ENCODE measurements at places on chromosomes 5 and 9. TPM values are rescaled to one million over a fixed set of nuclear protein-coding genes. Genes with fewer than 3 reads are reported as not detected.

The ZDHHC11B gene
- total RNA-seq, result 14.5 TPM

DNA sequence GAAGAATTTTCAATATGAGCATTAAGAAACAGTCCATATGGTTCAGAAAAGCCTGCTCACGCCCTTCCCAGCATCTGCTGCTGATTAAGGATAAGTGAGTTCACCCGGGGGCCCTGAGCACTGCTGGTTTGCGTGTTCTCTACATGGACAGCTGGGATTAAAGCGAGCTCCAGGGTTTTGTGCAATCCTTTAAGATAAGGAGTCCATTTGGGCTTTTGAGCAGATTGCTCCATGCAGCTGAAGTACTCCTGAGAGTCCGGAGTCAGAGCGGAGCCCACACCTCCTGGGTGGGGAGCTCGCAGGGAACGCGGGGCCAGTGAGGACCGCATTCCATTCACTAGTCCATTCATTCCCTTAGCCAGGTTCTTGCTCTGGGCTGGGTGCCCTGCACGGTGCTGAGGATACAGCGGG lies 149.3 kb upstream of the COL5A1 start:
- peak; percentile 68 for DNase-seq

DNA sequence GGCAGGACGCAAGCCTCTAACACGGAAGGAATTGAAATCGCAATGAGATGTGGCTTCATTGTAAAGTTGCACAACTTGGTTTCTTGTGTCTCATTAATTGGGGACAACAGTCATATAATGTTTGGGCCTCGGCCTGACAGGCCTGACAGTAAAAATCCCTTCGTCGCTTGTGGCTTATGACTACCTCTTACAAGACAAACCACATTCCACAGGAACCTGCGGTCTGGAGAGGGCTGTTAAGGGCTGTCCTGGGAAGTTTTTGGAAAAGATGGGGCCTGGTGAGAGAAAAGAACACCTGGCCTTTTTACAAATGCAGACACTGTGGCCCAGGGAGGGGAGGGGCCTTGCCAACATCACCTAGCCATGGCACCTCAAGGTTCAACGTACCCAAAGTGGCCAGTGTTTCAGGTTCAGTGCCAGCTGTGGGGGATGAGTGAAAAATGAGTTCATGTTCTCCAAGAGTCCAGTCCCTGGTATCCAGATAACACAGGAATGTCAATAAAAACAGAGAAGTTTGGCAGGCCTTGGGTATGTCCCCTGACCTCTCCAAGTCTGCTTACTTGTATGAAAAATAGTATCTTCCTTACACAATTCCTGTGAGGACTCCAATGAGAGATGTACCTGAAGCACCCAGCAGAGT lies 22.2 kb downstream of the SHB start:
- DNase-seq, result peak; percentile 79

The CCDC152 gene
- 2.3 TPM for total RNA-seq

DNA sequence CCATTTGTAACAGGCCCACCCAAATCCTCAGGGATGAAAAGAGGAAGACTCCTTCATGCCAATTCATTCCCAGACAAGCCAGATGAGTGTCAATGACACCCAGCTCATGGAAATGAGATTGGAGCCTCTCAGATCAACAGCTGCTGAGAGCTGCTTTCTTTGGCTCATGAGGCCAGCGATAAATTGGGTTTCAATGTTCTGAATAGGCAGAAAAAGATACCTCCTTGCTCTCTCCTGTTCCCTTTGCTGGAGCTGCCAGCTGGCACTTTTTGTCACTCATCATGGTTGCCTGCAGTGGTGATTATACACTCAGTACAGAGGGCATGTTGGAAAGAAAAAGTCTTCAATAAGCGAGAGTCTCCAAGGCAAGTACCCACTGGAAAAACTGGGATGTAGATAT lies 47.1 kb downstream of the SH3RF2 start:
- DNase-seq, result no peak

DNA sequence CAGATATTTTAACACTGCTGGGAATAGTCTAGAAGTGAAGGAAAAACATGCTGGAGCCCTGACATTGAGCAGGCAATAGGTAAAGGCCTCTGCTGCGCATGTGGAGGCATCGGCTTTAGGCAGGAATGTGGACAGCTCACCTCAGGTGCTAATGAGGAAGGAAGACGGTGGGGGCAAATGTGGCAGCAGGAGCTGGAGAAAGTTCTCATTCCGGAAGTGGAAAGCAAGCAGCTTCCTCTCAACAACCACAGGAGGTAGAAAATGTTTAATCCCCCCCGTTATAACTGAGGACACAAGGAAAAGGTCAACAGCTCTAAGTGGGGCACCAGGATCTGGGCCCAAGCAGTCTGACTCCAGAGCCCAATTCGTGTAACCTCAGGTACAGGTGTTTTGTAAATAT lies 7.6 kb upstream of the RPS14 start:
- DNase-seq, result no peak

The SH3RF2 gene
- total RNA-seq, result 106 TPM

The CD14 gene
- total RNA-seq, result 104 TPM

DNA sequence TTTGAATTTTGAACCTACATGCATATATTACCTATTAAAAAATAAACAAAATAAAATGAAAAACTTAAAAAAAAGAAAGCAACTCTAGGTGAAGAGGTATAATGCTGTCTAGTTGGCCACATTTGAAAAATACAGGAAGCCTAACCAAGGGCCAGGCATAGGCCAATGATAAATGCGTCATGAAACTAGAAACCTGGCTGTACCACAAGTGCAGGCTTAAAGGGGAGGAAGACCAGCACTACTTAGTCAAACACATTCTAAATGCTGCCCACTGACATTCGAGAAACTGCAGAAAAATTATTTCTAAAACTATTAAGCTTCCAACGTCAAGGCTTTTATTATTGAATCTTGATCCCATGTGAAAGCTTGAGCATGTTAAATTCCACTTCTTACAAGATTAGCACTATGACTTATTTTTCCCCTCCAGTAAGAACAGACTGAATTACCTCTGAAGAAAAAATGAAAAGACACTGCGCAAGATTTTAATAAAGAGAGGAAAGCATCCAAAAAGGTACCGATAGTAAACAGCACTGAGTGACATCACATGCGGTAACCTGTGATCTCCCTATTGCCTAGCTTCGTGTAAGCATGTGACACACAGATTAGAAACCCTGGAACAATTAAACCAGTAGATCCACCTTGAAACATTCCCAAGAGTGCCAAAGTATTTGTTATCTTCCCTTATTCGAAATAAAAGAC lies 16.2 kb downstream of the CDC14B start:
- no peak for DNase-seq

- no peak for DNase-seq
These were observed 133.7 kb downstream of the PRELID2 start for GRCh38 chr5:145701404-145701803.

DNA sequence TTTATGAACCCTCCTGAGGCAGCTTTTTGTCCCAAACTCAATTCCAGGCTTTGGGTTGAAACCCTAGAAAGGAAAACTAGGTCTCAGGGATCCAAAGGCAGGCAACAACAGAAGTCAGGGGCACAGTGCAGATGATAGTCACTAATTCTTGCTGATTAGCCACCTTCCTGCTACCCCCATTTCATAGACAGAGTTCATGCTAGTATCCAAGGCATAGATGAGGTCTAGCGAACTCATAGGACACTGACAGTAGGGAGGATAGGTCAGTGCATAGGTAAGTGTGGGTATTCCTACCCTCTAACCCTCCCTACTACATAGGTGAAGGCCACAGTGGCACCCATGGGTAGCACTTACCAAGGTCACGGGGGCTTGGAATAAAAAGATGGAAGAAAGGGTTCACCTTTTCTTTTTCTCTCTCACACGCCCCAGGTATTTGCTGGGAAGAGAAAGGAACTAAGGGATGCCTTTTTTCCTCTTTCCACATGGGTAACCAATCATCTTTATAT lies 86.2 kb downstream of the SLC25A46 start:
- DNase-seq, result no peak

GRCh38 chr5:176773408-176774035 lies 36.8 kb upstream of the UNC5A start:
- DNase-seq, result no peak

GRCh38 chr5:98085593-98085992 lies 687.9 kb upstream of the RGMB start:
- DNase-seq, result no peak

- DNase-seq, result no peak
These were observed 23.1 kb downstream of the SHLD3 start for GRCh38 chr5:65647941-65648340.

DNA sequence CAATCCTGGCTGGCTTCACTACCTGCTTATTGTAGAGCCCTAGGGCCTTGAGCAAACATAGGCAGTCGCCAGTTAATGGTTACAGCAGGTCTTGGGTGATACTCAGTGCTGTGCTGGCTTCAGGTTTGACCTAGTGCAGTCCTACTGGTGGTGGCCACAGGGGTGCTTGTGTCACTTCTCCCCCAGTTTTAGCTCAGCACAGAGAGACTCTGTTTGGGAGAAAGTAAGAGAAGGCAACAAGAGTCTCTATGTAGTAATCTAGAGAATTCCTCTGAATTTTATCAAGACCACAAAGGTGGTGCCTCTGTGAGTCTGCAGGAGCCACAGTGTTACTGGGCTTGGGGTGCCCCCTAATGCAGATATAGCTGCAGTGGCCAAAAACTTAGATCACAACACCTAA lies 165.6 kb downstream of the CCDC171 start:
- DNase-seq, result no peak

The TUSC1 gene
- 10.9 TPM for total RNA-seq

DNA sequence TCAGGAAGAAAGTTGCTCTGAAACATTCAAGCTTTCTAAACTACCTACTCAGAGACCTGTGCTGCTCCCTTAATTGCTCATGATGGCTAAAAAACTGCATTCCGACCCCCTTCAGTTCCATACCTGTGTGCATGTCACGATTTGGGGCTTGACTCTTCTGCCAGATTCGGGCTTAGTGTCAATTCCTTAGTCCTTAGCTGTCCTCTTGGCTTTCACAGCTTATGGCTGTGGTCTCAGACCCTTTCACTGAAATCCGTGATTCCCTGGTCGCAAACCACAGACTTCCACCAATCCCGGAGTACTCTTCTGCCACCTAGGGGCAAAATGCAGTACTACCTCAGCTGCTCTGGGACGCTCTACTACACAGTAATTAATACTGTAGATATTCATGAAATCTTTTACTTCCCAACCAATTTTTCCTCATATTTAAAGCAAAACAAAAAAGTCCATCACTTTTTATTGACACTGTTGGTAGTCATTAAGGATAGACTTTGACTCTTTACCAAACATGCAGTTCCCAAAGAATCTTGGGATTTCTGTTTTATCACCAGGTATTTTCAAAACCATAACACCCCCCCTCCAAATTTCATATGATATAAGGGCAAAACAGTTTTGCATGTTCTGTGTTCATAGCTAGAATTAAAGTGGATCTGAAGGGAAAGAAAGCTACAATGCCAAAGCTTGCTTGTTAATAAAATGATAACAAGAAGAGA lies 617.4 kb downstream of the SLCO4C1 start:
- peak; percentile 60 for DNase-seq

DNA sequence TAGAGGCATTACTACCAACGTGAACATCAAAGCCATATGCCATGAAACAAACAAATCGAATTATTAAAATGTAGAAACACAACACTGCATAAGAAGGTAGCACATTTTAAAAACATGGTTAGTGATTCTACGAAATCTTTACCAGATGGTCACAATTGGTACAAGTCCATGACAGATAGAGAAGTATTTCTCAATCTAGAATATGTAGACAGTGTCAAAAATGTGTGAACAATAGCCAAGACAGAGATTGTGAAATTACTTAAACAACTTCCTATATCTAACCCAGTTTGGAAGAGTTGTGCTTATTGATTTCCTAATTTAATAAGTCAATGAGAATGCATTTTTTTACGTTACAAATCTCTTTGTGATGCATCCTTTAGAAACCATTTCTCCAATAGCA lies 1121.6 kb downstream of the MAT2B start:
- no peak for DNase-seq

- no peak for DNase-seq
These were observed 2.5 kb upstream of the CLTA start for GRCh38 chr9:36188212-36188611.

The TAF11L14 gene
- not detected for total RNA-seq

- no peak for DNase-seq
These were observed 158.1 kb upstream of the TARS1 start for GRCh38 chr5:33282696-33283095.

DNA sequence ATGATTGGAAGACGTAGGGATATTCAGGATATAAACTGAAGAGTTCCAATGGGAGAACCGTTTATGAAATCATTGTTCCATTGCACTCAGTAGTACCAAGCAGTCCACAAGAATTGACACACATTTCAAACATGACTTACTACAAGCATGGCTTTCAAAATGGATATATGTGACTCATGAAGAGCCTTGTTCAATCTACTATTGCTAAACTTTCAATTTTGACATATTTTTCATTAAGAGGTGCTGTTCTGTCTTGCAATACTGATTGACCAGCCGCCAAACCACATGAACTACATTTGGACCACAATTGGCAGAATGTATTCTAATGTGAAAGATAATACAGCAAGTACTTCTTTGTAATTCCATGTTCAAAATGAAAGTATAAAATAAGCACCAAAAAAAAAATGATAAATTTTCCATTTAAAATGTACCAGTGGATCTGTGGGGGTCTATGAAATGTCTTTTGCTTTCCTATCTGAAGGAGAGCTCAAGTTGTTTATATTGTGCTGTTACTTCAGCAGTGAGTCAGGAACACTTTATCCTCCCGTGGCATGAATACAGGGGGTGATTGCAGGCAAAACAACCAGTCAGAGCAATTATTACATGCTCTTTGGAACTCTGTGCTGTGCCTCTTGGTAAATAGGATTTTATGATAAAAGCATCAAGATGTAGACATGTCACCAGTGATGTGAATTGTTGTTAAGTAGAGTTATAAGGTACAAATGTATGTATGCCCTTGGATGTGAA lies 366.0 kb downstream of the ARRDC3 start:
- DNase-seq, result no peak

The IRX1 gene
- not detected for total RNA-seq

The PARP8 gene
- total RNA-seq, result 78.4 TPM
